SIG-M5 (cell line): ENCODE measurements at places on chromosomes 16 and 17.
A peak's percentile ranks its signal among the peaks of the same experiment; 100 is the strongest.

- DNase-seq, result no peak
Measured at GRCh38 chr16:2048116-2048543, 345 bp downstream of the TSC2 start.

- DNase-seq, result no peak
Measured at GRCh38 chr16:78098595-78099270, 721 bp upstream of the WWOX start.

- no peak for DNase-seq
Measured at GRCh38 chr16:63530208-63530607, 1494.0 kb upstream of the CDH8 start.

DNA sequence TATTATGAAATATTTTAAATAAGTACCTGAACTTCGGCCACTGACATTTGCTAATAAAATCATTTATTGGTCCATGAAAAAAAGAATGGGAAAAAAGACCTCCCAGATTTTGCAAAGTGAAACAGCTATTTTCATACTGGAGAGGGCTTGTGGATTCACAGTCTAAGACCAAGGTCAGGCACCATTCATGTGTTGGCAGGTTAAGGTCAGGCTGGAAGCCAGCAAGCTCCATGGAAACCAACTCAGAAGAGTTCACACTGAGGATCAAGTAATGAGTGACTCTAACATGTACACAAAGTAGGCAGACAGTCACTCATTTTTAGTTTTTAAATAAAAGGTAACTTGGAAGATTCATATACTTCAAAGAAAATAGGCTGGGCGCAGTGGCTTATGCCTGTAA is 3.4 kb downstream of the DNAJA2 start:
- no peak for DNase-seq

- DNase-seq, result no peak
Measured at GRCh38 chr17:31869031-31869430, 10.0 kb upstream of the COPRS start.

DNA sequence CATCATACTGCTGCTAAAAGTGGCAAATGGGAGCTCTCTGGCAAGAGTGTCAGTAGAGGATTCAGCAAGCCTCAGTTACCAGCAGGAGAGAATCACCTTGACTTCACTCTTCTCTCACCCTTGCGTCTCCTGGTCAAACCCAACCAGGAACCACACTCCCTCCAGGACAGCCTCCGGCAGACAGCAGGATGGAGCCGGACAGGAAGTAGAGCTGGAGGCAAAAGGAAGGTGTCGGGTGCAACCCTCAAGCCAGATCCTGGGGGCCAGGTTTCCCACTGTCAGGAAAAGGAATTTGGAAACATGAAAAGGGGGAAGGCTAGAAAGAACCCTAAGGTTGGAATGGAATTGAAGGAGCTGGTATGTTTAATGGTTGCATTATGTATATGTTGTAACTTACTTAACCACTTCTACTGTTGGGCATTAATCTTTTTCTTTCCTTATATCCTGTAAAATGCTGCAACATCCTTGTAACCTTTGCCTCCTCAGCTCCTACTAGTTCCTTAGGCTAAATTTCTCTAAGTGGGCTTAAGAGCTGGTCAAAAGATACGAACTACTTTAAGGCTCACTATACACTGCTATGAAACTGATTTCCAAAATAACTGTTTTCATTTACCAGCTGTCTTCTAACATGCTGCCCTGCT is 40.3 kb downstream of the CYTH1 start:
- DNase-seq, result no peak

- no peak for DNase-seq
Measured at GRCh38 chr17:42833767-42834422, 698 bp downstream of the PSME3 start.

DNA sequence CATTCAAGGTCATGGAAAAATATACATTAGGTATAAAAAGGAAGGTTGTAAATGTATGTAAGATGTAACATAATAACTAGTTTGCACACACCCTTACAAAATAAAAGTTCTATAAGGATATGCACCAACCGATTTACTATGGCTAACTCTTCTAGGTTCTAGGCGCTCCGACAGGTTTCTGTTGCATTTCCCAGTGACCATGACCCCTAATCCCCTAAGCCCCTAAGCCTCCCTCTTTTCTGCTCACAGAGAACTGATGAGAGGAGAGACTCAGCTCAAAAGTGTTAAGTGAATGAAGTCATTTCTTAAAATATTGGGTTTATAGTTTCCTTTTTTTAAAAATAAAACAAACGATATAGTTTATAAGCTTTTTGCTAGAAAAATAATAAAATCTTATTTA is 30.0 kb upstream of the HEATR6 start:
- no peak for DNase-seq

- DNase-seq, result no peak
Measured at GRCh38 chr17:74641224-74641957, 17.9 kb upstream of the CD300E start.

DNA sequence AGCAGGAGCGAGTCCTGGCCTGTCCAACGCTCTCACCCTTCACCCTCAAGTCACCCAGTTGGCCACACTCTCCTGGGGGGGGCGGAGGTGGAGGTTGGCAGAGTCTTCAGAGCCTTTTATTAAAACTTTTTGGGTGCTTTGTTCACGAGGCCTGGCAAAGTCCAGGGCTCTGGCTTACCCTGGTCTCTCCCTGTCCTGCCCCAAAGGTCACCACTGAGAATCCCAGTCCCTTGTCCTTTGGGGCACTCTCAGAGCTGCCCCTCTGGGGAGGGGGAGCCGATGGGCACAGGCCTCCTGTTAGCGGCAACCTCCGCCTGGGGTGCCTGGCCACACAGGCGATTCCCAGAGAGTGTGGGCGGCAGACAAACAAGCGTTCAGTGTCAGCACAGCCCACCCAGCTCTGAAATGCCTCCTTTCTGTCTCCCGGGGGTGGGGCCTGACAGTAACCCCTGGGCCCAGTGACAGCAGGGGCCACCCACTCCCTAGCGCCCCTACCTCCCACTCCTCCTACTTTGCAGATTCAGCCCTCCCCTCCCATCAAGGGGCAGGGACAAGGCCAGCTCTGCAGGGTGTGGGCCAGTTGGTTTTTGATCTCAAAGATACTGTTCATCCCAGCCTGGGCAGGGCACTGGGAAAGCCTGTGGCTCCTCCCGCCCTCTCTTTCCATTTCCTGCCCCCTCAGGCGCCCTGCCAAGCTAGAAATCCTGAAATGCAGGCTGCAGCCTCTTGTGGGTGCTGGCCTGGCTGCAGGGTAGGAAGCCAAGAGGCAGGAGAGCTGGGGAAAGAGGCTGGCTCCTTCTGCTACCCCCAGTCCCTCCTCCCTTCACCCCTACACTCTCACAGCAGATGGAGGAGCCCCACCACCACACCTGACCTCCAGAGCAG is 36.6 kb upstream of the EMP2 start:
- no peak for DNase-seq

DNA sequence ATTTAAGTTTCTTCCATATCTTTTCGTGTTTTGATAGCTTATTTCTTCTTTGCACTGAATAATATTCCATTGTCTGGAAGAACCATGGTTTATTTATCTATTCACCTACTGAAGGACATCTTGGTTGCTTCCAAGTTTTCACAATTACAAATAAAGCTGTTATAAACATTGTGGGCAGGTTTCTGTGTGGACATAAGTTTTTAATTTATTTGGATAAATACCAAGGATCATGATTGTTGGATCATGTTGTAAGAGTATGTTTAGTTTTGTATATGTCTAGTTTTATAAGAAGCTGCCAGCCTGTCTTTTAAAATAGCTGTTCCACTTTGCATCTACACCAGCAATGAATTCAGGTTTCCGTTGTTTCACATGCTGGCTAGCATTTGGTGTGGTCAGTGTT is 339.4 kb downstream of the CDH11 start:
- no peak for DNase-seq

- peak; percentile 28 for DNase-seq
Measured at GRCh38 chr16:29029168-29029994, 44.5 kb downstream of the LAT start.

- DNase-seq, result peak; percentile 82
Measured at GRCh38 chr17:27529230-27529796, 73.1 kb downstream of the KSR1 start.

- DNase-seq, result no peak
Measured at GRCh38 chr17:66975614-66976378, 11.3 kb downstream of the CACNG4 start.

GRCh38 chr17:50513495-50513894 is 5.3 kb downstream of the MYCBPAP start:
- DNase-seq, result no peak

- DNase-seq, result no peak
Measured at GRCh38 chr16:73015612-73016487, 32.1 kb downstream of the ZFHX3 start.

DNA sequence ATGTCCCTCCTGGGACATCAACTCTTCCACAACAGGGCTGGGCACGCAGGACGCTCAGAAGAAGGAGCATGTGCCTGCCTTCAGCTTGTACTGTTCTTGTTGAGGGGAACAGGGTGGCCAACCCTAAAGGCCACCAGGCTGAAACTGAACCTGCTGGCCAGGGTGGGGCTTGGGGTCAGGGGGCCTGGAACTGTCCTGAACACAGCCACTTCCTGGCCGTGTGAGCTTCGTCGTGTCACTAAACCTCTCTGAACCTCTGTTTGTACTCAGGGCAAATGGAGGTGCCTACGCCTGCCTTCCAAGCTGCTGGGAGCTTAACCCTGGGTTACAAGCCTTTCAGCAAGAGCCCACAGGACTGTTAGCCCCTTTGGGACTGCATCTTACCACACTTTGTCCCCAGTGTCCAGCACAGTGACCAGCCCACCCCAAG is 6.7 kb downstream of the ARHGAP27 start:
- DNase-seq, result no peak

GRCh38 chr17:8696426-8696825 is 48.2 kb downstream of the CCDC42 start:
- no peak for DNase-seq

DNA sequence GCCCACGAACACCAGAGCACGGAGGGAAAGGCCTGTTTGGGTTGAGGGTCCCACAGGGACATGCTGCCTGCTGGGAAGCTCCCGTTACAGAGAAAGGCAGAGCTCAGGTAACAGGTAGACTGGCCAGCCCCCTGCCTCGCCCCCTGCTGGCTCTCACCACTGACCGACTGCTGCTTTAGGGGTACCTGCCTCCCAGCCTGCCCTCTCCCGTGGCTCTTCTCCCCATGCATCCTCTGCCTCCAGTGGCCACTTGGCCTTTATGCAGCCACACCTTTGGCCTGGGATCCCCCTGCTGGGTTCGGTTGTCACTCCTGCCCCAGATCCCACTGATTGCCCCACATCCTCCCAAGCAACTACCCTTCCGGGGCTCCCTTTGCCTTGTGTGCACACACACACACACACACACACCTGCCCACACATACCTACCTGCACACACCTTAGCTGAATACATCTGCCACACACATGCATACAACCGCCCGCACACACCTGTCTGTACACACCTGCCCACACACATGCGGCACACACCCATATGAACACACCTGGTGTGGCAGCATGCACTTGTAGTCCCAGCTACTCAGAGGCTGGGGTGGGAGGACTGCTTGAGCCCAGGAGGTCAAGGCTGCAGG is 7.1 kb downstream of the MCRIP1 start:
- DNase-seq, result no peak

- DNase-seq, result no peak
Measured at GRCh38 chr16:20948444-20948843, 47.9 kb downstream of the LYRM1 start.

GRCh38 chr17:46061435-46061834 is 62.4 kb downstream of the STH start:
- DNase-seq, result no peak

- DNase-seq, result no peak
Measured at GRCh38 chr16:56510544-56510943, 9.3 kb downstream of the BBS2 start.

GRCh38 chr17:34389126-34389750 is 26.2 kb upstream of the CCL1 start:
- no peak for DNase-seq

GRCh38 chr16:81261049-81261648 is 22.7 kb downstream of the BCO1 start:
- DNase-seq, result no peak

DNA sequence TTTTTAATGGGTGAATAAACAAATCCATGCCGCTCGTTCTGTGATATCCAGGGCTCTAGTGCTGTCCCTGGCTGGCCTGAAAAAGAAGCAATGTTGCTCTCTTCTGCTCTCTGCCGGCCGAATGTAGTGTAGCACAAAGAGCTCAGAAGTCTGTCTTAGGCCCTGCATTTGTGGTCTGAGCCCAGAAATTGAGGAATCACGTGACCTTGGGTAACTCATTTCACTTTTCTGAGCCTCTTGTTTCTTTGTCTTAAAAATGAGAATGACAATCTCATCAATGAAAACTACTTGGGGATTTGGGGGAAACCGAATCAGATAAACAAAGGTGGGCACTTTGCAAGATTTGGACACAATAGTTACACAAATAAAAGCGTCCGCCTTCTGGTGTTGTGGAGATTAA is 381.6 kb upstream of the ASIC2 start:
- DNase-seq, result no peak

DNA sequence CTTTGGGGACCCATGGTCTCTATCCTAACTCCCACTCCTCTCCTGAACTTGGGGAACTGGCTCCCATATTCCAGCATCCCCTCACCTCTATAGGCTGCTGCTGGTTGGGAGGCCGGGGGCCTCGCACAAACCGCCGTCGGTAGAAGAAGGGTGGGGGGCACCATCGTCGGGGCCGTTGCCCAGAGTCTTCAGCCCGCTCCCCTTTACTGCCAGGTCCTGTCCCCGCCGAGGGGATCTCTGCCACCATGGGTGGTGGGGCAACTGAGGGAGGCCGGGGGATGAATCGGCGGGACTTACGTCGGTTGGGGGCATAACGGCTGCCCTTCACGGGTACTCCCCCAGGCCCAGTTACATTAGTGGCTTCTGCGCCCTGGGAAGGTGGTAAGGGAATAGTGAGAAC is 4.3 kb downstream of the YBX2 start:
- no peak for DNase-seq

DNA sequence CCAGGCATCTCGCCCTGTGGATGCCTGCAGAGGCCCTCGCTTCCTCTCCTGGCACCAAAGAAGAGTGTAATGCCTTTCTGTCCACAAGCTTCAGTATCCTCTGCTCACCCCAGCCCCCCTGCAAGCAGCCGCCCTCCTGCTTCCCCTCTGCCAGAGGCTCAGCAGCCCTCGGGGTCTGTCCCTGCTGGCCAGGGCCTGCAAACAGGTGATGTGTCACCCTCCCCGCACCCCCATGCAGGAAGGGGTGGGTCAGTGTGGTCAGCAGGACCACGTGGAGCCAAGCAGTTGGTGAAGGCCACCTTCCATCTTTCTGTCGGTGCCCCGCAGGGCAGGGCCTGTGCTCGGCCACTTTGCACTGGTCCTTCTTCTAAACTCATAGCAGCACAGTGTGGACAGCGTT is 129.9 kb upstream of the CIBAR2 start:
- DNase-seq, result no peak

DNA sequence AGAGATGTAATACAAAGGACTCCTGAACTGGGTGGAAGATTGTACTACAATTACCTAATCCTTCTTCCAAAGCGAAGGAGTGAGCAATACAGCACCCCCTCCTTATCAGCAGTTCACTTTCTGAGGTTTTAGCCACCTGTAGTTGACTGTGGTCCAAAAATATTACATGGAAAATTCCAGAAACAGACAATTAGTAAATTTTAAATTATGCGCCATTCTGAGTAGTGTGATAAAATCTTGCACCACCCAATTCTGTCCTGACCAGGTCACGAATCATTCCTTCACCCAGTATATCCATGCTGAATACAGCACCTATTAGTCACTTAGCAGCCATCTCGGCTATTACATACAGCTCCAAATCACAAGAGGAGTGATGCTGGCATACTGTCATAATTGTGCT is 23.2 kb downstream of the VPS53 start:
- no peak for DNase-seq

GRCh38 chr17:68794636-68795434 is 160.4 kb downstream of the ABCA8 start:
- no peak for DNase-seq

- no peak for DNase-seq
Measured at GRCh38 chr17:49107211-49107557, 25.4 kb upstream of the B4GALNT2 start.
